ENCODE measurements at places on chromosomes 7 and 10.

DNA sequence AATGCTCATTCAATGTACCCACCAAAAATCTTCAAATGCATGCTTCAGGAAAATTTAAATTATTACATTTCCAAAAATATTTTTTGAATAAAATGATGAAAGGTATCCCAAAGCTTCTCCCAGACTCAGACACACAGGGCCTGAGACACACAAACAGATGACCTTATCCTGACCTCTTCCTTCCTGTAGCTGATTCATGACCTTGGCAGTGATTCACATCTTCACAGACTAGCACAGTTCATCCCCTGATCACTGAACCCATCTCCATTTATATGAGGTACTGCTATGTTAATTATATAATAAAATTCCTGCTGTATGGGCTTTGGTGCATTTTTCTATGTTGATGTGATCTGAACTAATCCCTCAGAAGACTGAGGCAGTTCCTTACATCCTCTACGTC, 265.0 kb upstream of the GLI3 start:
- DNase-seq, result no peak

DNA sequence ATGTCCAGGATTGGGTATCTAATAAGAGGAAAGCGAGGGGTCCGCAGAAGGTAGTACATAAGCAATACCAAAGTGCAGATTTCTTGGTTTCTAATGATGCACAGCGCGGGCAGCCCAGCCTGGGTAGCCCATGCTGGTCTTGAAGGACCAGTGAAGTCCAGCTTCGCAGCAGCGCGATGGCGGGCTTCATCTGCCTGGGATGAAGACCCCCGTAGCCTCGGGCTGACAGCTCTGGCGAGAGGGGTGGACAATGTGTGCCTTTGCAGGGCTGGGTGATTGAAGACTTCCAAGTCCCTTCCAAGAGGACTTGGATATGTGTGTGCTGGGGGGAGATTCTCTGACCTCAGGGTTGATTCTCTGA, 2.2 kb downstream of the SORCS3 start:
- no peak for DNase-seq

- no peak for DNase-seq
Observed at GRCh38 chr7:3605222-3605621, 304.2 kb downstream of the SDK1 start.

DNA sequence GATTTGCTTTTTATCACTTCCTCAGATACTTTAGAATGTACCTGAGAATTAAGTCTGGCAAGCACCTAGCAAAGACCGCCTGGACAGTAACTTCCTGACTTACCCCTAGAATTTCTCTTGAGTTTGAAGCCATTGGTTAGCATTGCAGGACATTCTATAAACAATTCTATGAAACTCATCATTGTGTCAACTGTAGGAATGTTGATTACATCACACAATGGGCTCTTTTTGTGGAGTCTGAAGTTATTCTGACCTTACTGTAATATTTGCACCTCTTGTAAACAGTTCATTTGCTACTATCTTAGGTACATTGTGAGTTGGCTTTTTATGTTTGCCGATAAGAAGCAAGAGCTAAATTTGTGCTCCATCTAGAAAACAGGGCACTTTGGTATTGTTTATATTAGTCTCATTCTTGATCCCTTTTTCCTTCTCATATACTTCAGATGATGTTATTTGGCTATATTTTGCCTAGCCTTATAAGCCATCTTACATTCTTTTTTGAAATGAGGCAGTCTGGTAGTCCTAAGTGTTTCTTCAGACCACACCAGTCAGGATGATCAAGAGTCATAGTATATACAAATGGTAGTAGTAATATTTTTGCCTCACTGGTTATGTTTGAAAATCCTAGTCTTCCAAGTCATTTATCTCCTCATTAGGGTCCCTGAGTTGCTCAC, 52.4 kb downstream of the CASD1 start:
- DNase-seq, result no peak

DNA sequence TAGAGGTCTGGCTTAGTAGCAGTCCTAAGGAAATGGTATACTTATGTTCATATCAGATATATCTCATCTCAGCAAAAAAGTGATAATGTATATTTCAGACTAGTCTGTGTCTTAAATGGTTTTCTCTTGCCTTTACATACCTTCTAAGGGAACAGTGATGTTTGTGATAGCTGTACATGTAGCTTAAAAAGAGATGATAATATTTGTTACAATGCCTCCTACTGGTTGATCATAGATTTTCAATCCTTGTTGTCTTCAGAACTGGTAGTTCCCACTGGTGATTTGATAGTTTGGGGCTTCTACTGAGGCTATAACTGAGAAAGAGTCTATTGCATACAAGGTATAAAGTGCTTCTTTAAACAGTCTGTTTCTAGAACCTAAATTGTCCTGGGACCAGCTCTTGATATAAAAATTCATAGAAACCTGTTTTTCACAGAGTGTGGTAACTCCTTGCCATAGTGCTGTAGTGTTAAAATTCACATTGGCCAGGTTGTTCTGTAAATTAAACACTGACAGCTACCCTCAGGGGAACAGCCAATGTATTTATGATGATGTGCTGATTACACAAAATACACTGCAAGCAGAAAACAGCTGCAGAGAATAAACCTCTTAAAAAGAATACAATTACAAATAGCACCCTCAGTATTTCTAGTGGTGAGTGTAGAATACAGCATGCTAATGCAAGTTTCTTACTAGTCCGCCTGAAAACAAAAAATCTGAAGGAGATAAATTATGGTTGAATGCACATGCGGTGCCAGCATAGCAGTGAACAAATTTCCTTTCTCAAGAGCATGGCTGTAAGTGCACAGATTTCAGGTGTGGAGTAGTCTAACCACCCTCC, 90.3 kb downstream of the BTRC start:
- DNase-seq, result no peak

GRCh38 chr10:89795840-89796239, 94.5 kb downstream of the KIF20B start:
- no peak for DNase-seq

DNA sequence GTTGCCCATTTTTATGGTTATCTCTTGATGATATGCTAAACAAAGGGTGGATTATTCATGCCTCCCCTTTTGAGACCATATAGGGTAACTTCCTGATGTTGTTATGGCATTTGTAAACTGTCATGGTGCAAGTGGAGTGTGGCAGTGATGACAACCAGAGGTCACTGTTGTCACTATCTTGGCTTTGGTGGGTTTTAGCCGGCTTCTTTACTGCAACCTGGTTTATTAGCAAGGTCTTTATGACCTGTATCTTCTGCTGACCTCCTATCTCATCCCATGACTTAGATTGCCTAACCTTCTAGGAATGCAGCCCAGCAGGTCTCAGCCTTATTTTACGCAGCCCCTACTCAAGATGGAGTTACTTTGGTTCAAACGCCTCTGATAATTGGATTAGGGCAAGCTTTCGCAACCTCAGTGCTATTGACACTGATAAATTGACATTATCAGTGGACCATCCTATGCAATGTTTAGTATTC, 36.9 kb downstream of the BAG3 start:
- no peak for DNase-seq

DNA sequence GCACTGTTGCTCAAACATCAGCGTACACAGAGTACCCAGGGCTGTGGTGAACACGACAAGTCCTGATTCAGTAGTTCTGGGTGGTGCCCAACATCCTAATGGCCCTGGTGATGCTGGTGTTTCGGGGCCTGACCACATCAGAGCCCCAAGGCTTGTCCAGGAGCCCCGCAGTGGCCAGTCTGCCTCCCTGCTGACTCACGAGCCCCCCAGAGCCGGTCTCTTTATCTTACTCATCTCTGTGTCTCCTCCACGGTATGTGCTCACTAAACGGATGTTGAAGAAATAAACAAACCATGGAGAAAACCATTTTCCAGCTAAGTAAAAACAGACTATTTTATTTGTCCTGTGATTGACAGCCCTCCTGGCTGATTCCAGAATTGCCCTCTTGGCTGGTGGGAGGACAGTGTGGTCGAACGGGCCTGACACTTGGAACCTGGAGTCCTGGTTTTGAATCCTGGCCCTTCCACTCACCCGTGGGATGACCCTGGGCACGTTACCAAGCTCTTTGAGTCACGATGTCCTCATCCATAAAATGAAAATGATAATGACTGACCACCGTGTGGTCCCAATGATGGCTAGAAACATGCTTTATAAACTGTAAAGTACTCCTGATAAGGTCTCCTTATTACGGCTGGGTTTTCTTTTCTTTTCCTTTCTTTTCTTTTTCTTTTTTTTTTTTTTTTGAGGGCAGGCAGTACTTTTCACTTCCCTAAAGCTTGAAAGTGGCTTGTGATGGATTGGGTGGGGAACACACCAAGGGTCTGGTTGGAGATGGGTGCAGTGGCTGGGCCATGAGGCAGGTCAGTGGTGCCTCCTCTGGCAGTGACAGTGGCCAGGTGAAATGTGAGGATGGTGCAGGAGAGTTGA, 5.7 kb downstream of the HIP1 start:
- DNase-seq, result no peak
